Endothelial cell of coronary artery (primary cell): ENCODE measurements at places on chromosomes 1 and 21. TPM values are rescaled to one million over a fixed set of nuclear protein-coding genes. Genes with fewer than 3 reads are reported as not detected.

Gene SYTL1
- total RNA-seq = under 0.01 and 0.09 TPM in 2 replicates

Gene OR2G6
- total RNA-seq = not detected in 2 replicates

Gene RNU1-4
- 2,685 and 5,329 TPM in 2 replicates for total RNA-seq

Gene ZFP69B
- 2.7 and 3.2 TPM in 2 replicates for total RNA-seq
